ENCODE measurements at places on chromosomes 6 and 20. TPM values are rescaled to one million over a fixed set of nuclear protein-coding genes. Genes with fewer than 3 reads are reported as not detected.

The THEMIS gene
- total RNA-seq: not detected

The KPNA5 gene
- 1.6 TPM for total RNA-seq

The PTCHD4 gene
- 0.04 TPM for total RNA-seq

The CLVS2 gene
- 0.15 TPM for total RNA-seq

The WFDC2 gene
- not detected for total RNA-seq

The ACTL10 gene
- total RNA-seq: not detected

The NNAT gene
- not detected for total RNA-seq
